ENCODE measurements at places on chromosomes 1 and 21.

DNA sequence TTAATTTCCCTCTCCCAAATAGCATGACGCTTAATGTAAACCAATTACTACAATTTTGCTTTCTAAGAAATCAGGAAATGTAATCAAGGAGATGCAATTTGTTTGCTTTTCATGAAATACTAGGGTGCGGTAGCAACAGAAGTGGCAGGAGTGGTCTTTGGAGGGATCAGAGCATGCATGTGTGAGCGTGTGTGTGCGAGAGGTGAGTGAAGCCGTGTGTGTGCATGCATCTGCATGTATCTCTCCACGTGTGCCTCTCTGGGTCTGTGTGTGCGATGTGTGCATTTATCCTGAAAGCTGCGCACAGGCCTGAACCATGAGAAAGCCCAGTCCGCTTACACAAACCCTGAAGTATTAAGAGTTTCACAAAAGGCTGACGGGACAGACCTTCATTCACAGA, 249.8 kb upstream of the C1orf174 start:
- DNase-seq = no peak

- peak; percentile 16 for DNase-seq
These were observed 56.9 kb downstream of the CLSTN1 start for GRCh38 chr1:9766759-9767442.

DNA sequence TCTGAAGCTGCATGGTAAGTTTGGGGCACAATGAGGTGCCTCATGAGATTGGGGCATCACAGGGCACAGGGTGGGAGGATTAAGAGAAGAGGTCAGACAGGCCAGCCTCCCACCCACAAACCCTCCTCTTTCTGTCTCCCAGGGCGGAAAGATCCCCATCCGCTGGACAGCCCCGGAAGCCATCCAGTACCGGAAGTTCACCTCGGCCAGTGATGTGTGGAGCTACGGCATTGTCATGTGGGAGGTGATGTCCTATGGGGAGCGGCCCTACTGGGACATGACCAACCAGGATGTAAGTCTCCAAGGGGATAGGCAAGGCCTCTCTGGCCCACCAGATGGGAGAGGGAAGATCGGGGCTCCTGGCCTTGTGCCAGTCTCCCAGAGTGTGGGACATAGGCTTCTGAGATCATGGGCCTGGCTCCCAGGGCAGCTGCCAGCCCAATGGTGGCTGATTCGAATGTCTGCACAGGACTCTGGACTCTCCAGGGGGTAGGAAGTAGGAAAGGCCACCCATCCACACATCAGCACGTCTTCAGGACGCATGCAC, 63.7 kb downstream of the LACTBL1 start:
- no peak for DNase-seq

DNA sequence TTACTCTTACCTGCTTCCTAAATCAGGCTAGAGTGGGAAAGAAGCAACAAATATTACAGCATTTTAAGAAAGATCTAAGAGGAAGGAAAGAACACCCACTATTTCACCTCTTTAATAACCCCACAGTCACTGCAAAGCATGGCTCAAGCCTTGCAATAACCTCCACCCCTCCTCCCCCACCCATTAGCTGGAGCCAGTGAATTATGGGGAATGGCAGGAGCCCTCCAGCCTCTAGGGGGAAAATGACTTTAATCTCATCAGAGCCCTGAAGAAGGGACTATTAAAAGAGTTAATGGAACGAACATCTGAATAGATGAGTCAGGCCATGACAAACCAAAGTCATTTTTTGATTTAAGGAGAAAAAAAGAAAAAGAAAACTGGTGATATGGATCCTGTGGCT, 630.7 kb upstream of the PLXNA2 start:
- no peak for DNase-seq

GRCh38 chr1:75836528-75837100, 39.9 kb downstream of the MSH4 start:
- no peak for DNase-seq

DNA sequence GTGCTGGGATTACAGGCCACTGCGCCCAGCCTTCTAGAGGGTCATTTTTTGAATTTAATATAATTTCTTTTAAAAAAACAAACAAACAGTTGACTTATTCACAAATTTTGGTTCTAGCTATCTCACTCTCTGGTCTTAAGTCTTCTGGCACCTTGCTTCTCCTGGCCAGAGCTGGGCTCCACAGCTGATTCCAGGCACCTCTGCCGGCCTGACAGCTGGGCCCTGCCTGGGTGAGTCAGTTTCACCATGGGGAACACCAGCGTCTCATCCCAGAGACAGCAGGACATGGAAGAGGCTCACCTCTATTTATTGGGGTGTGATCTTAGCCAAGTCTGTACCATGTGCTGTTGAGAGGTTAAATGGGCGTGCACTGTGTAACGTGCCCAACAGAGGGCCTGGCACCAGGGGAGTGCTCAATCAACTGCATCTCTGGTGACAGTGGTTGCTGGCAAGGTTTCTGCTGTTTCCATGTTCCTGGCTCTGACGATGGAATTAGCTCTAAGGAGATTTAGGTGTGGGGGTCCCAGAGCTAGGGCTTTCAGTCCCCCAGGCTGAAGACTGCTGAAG, 956 bp downstream of the CPLANE2 start:
- DNase-seq = no peak

- no peak for DNase-seq
These were observed 52.4 kb downstream of the OSBPL9 start for GRCh38 chr1:51669272-51669671.

- no peak for DNase-seq
These were observed 14.6 kb upstream of the TMEM61 start for GRCh38 chr1:54965624-54966340.

DNA sequence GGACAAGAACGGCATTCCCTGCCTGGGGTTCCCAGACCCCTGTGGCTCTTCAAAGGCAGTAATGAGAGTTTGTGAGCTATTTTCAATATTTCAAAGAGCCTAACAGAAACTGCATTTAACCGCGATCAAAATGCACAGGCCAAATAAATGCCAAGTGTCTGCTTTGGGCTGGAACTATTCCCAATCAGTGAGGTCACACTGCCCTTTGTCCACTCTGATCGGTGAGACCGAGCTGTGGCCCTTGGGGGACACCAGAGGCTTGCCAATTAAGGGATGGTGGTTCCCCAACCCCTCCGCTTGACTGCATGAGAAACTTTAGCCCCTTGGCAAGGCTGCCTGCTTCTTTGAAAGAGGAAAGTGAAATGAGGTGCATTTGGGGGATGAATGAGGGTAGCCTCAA, 20.3 kb downstream of the CSMD2 start:
- no peak for DNase-seq

DNA sequence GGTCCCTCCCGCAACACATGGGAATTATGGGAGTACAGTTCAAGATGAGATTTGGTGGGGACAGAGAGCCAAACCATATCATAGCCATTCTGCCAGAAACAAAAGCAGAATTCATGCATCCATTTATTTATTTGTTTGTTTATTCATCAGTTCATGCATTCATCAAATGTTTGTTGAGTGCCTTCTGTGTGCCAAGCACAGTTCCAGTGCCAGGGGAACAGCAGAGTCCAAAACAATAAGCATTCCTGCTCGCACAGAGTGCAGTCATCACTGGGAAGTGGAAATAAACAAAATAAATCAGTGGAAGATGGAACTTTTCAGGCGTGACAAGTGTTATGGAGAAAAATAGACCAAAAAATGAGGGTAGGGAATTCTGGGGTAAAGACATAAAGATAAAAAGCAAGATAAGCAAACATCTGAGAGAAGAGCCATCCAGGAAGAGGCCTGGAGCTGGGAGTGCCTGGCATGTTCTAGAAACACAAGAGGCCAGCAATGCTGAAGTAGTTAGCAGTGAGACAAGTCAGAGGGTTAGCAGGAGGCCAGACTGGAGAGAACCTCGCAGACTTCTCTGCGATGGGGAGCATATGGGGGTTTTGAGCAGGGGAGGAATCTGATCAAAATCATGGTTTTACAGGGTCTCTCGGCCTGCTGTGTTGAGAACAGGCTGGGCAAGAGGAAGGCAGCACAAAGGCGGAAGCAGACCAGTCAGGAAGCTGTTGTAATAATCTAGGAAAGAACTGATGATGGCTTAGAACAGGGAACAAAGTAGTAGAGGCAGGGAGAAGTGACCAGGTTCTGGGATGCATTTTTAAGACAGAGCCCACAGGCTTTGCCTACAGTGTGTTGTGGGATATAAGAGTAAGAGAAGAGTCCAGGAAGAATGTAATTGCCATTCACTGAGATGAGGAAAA, 113.2 kb downstream of the GLUL start:
- no peak for DNase-seq

Data from anterior cingulate cortex (tissue), 58 donors.